ENCODE measurements at places on chromosomes 16 and 17.

DNA sequence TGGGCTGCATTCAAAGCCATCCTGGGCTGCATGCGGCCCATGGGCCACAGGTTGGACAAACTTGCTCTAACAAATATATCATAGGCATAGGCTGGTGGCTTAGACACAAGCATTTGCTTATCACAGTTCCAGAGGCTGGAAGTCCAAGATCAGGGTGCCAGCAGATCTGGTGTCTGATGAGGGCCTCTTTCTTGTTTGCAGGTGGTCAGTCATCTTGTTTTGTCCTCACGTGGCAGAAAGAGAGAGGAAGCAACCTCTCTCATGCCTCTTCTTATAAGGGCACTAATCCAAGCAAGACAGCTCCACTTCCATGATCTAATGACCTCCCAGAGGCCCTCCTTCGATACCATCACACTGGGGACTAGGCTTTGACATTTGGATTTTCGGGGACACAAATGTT lies 238.7 kb upstream of the TNRC6C start:
- DNase-seq = no peak

DNA sequence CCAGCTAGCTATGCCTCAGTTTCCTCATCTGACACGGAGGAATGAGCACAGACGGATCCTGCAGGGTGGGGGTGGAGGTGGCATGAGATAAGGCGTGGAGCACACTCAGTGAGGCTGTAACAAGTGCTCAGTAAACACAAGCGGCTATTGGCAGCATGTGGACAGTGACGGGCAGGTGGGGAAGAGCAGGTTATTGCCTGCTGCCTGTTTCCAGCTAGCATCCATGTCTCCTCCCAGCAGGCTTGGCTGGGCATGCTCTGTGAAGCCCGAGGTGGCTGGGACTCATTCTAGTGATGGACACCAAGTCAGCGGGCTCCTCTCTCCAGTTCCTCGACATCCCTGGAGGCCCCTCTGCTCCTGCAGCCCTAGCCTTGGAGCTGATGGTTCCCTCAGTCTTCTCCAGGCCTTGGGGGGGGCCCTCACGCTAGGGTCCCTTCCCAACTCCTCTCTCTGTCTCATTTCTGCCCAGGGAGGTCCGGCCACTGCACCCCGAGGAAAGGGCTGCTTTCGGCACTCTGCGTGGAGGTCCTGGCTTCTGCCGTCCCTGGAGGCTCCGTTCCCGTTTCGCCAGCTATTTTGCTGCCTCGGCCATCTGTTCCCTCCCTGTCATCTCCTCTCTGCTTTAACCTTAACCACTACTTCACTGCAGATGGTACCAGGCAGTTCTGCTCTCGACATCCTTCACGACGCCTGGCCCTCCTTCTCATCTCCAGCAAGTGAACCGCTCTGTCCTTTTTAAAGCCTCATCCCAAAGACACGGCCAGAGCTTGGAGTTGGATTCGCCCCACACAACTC lies 6.2 kb downstream of the RTN4RL1 start:
- no peak for DNase-seq

DNA sequence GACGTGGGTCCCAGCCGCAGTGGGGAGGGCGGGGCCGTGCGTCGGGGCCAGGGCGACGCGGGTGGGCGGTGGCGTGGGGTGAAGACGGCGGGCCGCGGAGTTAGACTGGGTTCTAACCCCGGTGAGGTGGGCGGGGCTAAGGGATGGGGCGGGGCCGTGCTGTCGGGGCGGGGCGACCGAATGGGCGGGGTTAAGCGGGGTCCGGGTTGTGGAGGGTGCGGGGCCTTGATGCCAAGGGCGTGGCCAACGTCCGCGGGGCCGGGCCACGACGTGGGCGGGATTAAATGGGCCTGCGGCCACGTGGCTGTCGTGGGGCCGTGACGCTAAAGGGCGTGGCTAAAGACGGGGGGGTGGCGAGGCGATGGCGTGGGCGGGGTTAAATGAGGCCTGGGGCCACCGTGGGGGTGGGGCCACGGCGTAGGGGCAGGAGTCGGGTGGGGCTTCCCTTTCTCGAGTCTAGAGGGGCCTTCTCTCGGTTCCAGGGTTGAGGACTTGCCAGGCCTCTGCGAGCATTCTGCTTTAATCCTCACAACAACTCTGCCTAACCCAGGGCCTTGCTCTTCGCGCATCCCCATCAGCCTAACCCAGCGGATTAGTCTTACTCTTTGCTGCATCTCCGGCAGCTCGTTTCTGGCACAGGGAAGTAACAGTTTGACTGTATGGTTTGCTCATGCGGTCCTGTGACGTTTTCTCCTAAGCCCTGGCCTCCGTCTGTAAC lies 739 bp downstream of the TCF25 start:
- peak; percentile 97 for DNase-seq

GRCh38 chr16:58656899-58657298 lies 27.3 kb upstream of the CNOT1 start:
- DNase-seq = no peak

GRCh38 chr17:42512733-42513251 lies 23.2 kb upstream of the NAGLU start:
- DNase-seq = no peak

- no peak for DNase-seq
Observed at GRCh38 chr16:53901408-53901807, 197.5 kb downstream of the FTO start.

DNA sequence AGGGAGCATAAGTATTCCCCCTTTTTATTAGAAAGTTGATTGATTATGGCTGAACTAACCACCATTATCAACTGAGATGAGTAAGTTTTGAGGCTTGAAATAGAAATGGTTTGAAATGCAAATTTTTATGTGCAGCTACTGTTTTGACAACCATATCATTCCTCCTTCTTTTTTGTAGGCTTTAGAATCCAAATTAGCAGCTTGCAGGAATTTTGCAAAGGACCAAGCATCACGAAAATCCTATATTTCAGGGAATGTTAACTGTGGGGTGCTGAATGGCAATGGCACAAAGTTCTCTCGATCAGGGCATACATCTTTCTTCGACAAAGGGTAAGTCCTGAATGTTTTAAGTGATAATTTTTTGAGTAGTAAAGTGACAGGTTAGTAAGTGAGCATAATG lies 24.1 kb downstream of the NDEL1 start:
- no peak for DNase-seq

- no peak for DNase-seq
Observed at GRCh38 chr16:84005391-84005790, 37.2 kb downstream of the SLC38A8 start.

GRCh38 chr17:29787995-29788394 lies 142.0 kb downstream of the SSH2 start:
- no peak for DNase-seq
